ENCODE measurements at places on chromosomes 16 and 17.

DNA sequence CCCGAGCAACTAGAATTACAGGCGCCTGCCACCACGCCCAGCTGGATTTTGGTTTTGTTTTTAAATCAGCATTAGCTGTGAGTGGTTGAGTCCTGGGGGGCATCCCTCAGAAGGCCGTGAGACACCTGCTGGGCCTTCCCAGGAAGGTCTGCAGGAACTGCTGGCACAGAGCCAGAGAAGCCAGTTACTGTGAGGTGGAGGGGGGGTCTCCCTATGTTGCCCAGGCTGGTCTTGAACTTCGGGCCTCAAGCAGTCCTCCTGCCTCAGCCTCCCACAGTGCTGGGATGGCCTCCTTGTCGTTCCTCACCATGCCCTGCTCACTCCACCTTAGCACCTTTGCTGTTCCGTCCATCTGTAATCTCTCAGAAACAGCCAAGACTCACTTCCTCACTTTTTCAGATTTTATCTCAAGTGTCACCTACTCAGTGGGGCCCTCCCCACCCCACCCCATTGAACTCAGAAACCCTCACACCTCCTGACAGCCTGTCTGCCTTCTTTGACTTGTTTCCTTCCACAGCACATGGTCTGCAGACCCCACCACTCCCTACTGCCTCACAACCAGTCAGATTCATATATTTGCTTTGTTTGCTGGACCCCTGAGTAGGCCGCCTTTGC lies 62.3 kb downstream of the WSB1 start:
- DNase-seq = no peak

DNA sequence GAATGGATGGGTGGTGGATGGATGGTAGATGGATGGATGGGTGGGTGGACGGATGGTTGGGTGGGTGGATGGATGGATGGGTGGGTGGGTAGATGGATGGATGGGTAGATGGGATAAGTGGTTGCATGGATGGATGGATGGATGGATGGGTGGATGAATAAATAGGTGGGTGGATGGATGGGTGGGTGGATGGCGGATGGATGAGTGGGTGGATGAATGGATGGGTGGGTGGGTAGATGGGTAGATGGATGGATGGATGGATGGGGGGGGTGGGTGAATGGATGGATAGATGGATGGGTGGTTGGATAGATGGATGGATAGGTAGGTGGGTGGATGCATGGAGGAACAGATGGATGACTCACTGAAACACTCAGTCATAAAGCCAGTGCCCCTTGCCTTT lies 51.0 kb upstream of the FASN start:
- no peak for DNase-seq

DNA sequence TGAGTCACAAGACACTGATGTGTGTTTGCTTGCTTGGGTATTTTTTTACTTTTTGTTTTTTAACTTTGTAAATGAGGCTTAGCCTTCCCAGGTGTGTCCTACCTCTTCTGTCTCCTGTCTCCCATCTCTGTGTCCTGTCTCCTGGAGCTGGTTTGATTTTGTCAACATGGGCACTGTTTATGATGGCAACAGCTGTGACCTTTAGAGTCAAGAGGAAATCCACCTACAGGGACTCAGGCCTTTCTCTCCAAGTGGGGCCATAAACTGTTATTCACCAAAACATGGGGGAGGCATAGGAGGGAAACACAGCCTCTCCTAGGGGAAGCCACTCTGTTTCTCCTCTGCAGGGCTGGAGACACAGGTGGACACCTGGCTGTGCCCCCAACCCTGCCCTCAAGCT lies 13.1 kb upstream of the PLCG2 start:
- no peak for DNase-seq

GRCh38 chr17:45398800-45399199 lies 33.9 kb downstream of the ARHGAP27 start:
- DNase-seq = no peak

- no peak for DNase-seq
These were observed 202.8 kb upstream of the C16orf82 start for GRCh38 chr16:26863931-26864330.

DNA sequence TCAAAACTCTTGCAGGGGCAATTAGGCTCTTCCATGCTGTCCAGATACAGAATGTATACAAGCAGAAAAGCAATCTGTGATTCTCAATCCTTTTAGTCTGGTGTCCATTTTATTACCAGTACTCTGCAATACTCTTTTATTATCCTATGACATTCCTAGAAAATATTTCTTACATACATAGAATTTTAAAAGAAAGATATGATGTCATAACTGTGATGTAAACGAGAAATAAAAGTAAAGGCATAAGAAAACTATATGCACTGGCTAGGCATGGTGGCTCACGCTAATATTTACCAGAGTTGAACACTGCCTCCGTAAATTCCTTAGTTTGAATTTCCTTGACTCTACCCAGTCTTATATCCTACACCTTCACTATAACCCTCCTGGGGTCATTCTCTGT lies 55.0 kb downstream of the EFCAB5 start:
- DNase-seq = no peak

DNA sequence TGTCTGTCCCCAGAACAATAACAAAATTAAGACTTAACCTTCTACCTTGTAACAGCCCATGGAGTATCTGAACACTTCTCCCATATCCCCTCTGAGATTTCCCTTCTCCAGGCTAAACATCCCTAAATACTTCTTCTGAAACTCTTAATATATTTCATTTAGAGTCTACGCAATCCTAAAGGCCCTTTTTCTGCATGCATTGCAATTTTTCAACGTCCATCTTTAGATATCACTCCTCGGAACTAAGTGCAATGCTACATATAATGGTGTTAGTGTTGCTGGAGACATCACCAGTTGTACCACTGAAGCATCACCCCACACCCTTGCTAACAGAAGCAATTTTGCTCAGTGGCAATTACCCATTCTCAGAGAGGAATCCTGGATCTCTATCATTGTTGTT lies 13.2 kb downstream of the GRIN2A start:
- no peak for DNase-seq
